CD4-positive, alpha-beta T cell treated with Interleukin-6 at 100 ng/mL for 8 hours (primary cell): ENCODE measurements at places on chromosomes 2 and 18.

- peak; percentile 36 for DNase-seq
Observed at GRCh38 chr2:203934041-203934492, 2.5 kb upstream of the ICOS start.

- DNase-seq = no peak
Observed at GRCh38 chr2:120809609-120810440, 74.2 kb downstream of the GLI2 start.

GRCh38 chr2:216822470-216822869 lies 37.4 kb downstream of the TNP1 start:
- no peak for DNase-seq

GRCh38 chr2:103232865-103233264 lies 471.0 kb downstream of the TMEM182 start:
- DNase-seq = no peak

- DNase-seq = no peak
Observed at GRCh38 chr2:183037074-183037552, 1.1 kb downstream of the NCKAP1 start.

DNA sequence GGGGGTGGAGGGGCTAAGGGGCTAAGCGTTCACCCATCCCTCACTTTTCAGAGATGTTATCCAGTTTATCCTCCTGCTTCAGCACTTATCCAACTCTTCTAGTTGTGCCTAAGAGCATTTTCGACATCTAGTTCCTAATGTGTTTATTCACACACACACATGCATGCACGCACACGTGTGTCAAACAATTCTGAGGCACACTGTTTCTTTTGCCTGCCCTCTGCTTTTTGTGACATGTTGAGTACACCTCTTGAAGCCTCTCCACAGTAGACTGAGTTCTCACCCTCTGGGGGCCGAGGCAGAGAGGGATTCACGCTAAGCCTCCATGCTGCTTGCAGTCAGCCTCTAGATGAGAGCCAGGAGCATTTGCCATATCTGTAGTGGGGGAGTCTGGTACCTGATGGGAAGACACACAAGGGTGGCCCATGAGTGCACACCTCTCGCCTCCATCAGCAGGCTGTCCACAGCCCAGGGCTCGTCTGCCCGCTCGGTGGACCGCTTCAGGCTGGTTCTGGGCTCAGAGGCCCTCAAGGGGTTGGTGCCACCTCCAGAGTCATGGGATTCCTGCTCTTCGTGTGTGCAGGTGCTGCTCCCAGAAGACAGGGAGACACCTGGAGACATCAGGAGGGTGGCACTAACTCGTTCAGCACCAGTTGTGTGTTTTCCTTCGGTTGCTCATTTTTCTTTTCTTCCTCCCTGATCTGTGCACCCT lies 11.9 kb downstream of the TWIST2 start:
- DNase-seq = no peak

- no peak for DNase-seq
Observed at GRCh38 chr2:19631871-19632270, 269.9 kb downstream of the TTC32 start.

- DNase-seq = peak; percentile 33
Observed at GRCh38 chr2:182666674-182667314, 49.3 kb upstream of the DNAJC10 start.

DNA sequence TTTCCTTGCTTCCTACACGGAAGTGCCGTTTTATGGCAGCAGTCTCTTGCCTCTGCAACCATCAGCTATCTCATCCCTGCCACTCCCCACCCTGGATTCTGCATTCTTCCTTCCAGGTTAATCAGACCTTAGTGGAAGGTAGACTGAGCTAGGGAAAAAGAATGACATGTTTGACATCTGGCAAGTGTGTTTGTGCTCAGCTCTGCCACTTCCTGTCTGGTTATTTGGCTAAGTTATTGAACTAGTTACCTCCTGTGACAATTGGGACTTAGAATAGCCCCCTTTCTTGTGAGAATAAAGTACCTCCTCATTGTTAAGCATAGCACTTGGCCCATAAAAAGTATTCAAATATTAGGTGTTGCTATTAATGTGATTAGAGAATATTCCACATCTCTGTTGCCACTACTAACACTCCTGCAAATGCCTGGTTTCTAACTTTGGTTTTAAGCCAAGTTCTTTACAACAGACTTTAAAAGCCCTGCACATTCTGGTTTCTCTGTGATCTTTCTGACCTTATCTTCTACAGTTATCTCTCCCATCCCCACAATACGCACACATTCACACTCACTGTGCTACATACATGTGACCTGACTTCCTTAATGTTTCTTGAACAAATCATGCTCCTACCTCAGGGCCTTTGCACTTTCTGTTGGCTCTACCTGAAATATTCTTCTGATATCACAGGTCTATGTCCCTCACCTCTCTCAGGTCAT lies 10.8 kb upstream of the MAPRE2 start:
- peak; percentile 44 for DNase-seq

DNA sequence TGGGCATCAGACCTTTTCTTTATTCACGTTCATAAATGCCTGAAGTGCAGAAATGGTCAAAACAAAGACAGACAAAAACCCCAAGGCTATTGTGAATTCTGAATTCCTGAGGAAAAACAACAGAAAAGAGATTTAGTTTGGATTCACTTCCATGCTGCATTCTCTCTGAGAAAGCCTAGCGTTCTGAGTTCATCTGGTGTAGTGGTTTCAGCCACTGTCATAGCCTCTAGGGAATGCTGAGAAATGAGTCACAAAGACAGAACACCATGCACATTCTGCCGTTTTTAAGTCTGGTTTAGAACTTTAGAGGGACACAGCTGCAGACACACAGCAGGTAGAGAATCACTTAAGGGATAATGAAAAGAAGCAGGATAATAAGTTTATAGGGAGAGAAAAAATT lies 93.8 kb downstream of the LRP1B start:
- no peak for DNase-seq

- no peak for DNase-seq
Observed at GRCh38 chr2:238939521-238940403, 91.9 kb downstream of the TWIST2 start.
